Occipital lobe (tissue), 3 donors: ENCODE measurements at places on chromosomes 13 and 19.

DNA sequence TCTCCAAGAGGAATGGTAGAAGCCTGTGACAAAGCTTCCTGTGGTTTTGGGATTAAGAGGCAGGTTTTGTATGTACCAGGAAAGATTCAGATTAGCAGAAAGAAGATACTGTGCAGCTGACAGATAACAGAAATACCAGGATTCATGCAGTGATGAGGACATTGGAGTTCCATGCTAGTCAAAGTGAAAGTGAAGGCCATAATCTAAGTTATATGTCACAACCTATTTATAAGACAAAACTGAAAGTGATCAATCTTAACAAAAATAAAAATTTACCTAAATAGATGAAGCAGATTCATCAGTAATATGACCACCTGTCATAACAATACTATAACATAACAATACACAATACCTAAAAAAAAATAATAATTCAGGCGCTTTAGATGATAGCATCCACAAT, 1305.2 kb upstream of the PCDH9 start:
- no peak for DNase-seq

GRCh38 chr19:39568604-39569003, 28.6 kb upstream of the EID2 start:
- no peak for DNase-seq

DNA sequence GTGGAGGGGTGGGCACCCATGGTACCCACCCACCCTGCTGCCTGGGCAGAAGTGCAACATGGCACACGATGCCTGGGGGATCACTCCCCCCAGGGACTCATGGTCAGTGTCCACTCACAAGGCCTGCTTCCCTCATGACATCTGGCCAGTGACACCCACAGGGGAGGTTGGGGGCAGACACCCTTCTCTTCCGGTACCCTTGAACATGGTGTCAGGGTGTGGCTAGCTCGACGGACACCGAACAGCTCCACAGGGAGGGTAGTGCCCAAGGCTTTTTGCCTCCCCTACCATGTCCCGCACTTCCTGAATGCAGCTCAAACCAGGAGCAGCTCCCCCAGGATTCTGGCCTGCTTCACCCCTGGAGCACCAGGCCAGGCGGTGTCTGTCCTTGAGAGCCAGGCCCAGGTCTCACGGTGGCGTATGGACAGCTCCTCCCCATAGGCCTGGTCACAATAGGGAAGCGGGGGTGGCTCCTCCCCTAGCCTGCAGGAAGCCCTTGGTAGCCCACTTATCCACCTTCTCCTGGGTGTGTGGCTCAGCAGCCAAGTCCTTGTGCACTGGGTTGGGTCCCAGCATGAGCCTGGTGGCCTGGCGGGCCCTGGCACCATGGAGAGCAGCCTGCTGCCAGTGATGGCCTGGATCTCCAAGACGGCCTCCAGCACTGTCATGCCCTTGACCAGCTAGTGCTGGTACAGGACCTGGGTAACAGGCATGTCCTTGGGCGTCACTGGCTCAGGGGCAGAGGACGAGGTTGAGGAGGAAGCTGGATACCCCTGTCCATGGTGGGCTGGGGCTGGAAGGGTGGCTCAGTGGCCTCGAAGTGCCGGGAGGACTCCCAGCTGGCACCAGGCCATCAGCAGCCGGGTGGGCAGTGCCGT, 7.8 kb downstream of the ACP4 start:
- no peak for DNase-seq

DNA sequence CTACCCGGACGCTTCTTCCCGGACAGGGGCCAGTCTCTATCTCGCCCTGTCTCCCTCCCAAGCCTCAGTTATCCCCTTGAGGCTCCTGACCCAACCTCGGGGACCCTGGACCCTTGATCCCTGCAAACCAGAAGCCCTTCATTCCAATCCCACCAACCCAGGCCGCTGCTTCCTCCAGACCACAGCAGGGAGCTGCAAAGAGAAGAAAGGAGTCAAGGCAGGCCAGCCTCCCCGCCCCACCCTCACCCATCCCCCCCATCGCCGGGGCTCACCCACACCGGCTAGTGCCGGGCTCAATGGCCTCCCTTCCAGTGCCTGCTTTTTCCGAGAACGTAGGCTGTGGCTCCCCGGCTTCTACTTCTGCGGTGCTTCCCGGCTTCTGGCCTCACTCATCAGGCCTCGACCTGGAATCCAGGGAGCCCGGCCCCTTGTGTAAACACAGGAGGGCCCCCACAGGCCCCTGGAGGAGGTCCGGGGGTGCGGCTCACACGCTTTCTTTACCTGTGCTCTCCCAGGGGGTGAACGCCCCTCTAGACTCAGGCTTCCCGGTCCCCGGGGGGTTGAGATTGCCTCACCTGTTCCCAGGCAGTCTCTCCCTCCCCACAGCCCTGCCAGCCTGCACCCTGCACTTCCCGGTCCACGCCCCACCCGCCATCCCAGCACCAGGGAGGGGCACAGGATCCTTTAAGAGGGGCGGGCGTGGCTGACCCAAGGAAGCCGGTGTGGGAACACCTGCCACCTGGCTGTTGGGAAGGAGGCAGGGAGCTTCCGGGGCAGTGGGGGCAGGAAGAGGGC, at the start of gene FAM83E:
Gene FAM83E, minus strand, starts transcription at position 641 of the 795 bp plus-strand sequence. CDS start 1,704 bp downstream, outside the sequence.
- DNase-seq = no peak

GRCh38 chr13:26011996-26012821, 39.6 kb downstream of the SHISA2 start:
- no peak for DNase-seq

DNA sequence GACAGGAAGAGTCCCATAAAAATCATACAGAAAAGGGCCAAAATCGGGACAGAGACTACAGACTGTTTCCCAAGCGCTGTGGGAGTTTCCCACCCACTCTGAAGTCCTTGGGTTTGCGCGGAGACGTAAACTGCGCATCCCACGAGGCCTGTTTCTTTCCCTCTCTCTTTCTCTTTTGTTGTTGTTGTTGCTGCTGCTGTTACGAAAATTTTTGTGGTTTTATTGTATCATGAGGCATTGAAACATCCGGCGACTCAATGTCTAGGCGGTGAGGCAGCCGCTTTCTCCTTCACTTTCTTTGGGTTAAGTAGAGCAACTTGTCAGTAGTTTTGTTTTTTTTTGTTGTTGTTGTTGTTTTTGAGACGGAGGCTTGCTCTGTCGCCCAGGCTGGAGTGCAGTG, 1.6 kb upstream of the PPP1R12C start:
- DNase-seq = no peak

DNA sequence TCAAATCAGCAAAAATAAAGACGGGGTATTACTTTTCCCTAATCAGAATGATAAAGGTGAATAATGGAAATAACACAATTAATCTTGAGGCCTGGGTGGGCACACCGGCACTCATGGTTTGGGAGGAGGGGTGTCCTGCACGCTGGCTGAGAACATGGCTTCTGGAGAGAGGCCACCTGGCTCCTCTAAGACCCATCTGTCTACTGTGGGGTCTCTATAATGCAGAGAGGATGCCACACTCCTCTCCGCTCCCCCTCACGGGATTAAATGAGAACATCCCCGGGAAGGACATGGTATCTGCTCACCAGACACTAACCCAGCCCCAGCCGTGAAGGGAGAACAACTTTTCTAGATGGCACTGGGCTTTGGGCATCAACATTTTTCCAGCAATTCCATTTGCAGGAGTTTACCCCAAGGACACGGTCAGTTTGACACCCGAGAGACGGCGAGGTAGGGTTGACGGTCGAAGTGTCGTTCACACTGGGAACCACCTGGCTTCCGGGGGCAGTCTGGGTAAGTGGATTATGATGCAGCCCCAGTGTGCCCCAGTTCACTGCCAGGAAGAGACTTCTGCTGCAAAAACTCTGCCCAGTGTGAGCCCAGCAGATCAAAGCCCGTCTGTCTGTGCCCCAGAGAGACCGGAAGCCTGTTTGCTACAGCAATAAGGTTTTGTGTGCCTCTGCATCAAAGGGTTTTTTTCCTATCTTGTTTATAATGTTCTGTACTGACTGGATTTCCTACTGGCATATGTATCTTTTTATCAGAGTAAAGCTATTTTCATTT, 56.6 kb downstream of the CEBPG start:
- DNase-seq = no peak

- no peak for DNase-seq
Measured at GRCh38 chr19:44303976-44304568, 753 bp downstream of the ZNF235 start.

GRCh38 chr19:6970443-6970842, 50.8 kb downstream of the MBD3L2B start:
- no peak for DNase-seq

DNA sequence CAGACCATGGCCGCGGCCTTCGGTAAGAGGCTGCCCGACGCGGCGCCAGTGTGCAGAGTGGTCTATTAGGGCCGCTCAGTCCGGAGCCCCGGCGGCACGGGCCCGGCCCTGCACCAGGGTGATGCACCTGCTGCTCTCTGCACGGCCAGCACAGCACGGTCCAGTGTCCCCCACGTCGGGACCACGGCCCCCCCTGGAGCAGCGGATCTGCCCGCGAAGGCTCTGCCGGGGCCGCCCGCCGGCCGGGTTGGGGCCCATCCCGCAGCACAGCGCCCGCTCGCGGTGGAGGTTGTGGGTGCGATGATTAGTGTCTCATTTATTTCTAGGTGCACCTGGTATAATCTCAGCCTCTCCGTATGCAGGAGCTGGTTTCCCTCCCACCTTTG, 7.9 kb downstream of the PTBP1 start:
- no peak for DNase-seq

DNA sequence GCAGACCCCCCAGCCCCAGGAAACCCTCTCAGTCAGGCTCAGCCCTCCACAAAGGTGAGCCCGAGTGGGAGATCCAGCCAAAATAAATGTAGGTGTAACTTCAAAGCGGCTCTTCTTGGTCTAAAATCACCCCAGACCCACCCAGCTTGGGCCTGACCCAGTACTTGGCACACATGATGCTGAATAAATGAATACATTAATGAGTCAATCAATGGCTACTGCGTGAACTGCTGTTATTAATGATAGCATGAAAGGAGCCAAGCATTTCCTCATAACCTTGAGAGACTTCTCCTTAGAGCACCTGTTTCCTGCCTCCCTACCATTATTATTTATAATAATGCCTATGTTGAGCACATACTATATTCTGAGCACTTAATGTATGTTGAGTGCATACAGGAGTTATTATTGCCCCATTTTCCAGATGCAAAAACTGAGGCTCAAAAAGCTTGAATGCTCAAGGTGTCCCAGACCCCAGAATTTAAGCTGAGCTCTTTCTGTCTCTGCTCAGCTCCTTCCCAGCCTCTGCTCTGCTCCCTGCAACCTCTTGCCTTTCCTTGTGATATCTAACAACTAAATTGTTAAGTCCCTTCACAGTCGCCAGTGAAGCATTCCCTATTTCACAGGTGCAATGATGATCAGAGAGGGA, 4.3 kb downstream of the NOTCH3 start:
- no peak for DNase-seq

DNA sequence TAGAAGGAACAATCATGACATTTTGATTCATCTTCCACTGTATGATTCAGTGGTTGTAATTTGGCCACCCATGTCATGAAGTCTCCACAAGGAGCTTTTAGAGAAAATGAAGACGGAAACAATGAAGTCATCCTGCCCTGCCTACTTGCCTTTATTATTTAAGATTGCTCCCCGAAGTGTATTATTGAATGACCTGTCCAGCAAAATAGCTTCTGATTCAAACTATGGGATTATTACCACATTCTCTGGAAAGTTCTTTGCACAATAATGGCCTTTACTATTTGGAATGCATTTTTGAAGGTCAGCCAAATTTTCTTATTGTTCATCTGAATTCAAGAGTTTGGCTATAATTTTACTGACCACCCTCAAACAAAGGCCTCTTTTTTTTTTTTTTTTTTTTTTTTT, 77.8 kb upstream of the RFC3 start:
- no peak for DNase-seq
